ENCODE measurements at places on chromosomes 13 and 19. TPM values are rescaled to one million over a fixed set of nuclear protein-coding genes. Genes with fewer than 3 reads are reported as not detected.

DNA sequence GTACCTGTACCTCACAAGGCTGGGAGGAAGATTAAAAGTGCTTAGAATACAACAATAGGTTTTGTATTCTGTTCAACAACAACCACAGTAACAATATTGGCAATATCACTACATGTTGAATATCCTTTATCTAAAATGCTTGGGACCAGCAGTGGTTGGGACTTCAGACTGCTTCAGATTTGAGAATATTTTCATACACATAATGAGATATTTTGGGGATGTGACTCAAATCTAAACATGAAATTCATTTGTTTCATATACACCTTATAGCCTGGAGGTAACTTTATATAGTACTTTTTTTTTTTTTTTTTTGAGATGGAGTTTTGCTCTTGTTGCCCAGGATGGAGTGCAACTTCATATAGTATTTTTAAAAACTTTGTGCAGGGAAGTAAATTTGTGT is 73.9 kb downstream of the USP12 start:
- DNase-seq = no peak

GRCh38 chr19:10928563-10929401 is at the start of the genes TIMM29 and YIPF2:
Gene TIMM29, plus strand, starts transcription at chr19:10928811. Its CDS starts 12 bp downstream, at chr19:10928823.
Gene YIPF2, minus strand, starts transcription at chr19:10928639. Its CDS starts 229 bp downstream, at chr19:10928410.
- DNase-seq = peak; percentile 92

DNA sequence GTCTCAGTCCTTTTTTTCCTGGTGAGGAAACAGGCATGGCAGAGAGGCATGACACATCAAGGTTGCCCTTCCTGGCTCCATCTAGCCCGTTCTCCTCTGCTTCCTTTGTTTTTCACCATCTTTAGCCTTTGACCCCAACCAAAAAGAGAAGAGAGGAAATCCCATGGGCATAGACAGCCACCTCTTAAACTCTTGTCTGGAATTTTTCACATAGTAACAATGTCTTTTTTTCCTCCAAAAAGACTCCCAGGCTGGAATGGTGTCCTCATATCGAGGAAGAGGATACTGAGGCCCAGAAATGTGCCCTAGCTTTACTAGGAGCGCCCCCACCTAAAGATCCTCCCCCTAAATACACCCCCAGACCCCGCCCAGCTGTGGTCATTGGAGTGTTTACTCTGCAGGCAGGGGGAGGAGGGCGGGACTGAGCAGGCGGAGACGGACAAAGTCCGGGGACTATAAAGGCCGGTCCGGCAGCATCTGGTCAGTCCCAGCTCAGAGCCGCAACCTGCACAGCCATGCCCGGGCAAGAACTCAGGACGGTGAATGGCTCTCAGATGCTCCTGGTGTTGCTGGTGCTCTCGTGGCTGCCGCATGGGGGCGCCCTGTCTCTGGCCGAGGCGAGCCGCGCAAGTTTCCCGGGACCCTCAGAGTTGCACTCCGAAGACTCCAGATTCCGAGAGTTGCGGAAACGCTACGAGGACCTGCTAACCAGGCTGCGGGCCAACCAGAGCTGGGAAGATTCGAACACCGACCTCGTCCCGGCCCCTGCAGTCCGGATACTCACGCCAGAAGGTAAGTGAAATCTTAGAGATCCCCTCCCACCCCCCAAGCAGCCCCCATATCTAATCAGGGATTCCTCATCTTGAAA is at the start of gene GDF15:
Gene GDF15, plus strand, starts transcription at position 484 of the 868 bp plus-strand sequence. Its CDS starts 32 bp downstream, at position 516.
- peak; percentile 45 for DNase-seq

- no peak for DNase-seq
Measured at GRCh38 chr19:36051236-36051635, 2.8 kb downstream of the THAP8 start.

METTL21C gene
- polyA plus RNA-seq = not detected

All from B cell (primary cell).